Thymus (tissue), 14 donors: ENCODE measurements at places on chromosomes 13 and 19.
A peak's percentile ranks its signal among the peaks of the same experiment; 100 is the strongest.

GRCh38 chr13:59303433-59303832 is 860.3 kb downstream of the DIAPH3 start:
- no peak overlapping the region for H3K27ac ChIP-seq
- H3K36me3 ChIP-seq: no peaks in the 10 kb centered on the region
- no peak overlapping the region for H3K4me3 ChIP-seq
- H3K27me3 ChIP-seq: no peaks in the 10 kb centered on the region
- DNase-seq: no peak

GRCh38 chr19:30371161-30371836 is 885 bp upstream of the ZNF536 start:
- no peak overlapping the region for H3K4me3 ChIP-seq
- no peak overlapping the region for H3K27ac ChIP-seq
- H3K4me1 ChIP-seq: no peaks in the 10 kb centered on the region
- peaks cover 41% of the 10 kb centered on the region for H3K27me3 ChIP-seq

DNA sequence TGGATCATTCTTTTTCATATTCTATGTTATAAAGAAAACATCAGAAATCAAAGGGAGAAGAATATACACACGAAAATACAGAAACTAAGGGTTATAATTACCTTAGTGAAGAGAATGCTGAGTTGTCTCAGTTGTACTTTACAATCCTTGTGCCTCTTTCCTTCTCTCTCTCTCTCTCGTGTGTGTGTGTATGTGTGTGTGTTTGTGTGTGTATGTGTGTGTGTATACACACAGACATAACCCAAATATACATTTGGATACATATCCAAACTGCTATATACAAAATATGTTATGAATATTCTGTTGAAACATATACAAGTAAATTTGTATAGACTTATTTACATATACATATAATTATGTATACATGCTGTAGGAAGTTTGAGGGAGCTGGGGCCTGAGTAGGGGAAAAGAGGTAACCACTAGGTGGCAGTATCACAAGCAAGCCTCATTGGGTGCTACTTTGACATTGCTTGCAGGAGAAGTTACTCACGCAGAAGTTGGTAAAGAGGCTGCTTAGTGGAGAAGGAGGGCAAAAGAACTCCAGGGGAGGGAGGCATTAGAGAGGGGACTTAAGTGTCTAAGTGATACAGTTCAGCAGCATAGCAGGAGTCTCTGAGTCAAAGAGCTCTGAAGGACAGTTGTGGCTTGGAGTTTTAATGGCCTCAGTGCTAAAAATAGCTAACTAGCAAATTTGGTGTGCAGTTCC is 465.1 kb upstream of the PCDH20 start:
- peak; percentile 2 for DNase-seq
- H3K27ac ChIP-seq: no peak overlapping the region
- no peaks in the 10 kb centered on the region for H3K4me1 ChIP-seq
- no peaks in the 10 kb centered on the region for H3K36me3 ChIP-seq
- no peaks in the 10 kb centered on the region for H3K27me3 ChIP-seq

- no peak overlapping the region for H3K4me3 ChIP-seq
- H3K27me3 ChIP-seq: no peaks in the 10 kb centered on the region
- DNase-seq: peak; percentile 58
- H3K4me1 ChIP-seq: peaks cover 24% of the 10 kb centered on the region
- H3K36me3 ChIP-seq: peaks cover 9% of the 10 kb centered on the region
- no peak overlapping the region for H3K27ac ChIP-seq
Observed at GRCh38 chr19:55305491-55305890, 19.6 kb downstream of the TMEM150B start.

- no peaks in the 10 kb centered on the region for H3K27me3 ChIP-seq
- peaks cover 45% of the 10 kb centered on the region for H3K4me1 ChIP-seq
- no peak overlapping the region for H3K4me3 ChIP-seq
- no peaks in the 10 kb centered on the region for H3K36me3 ChIP-seq
Observed at GRCh38 chr13:31042481-31043165, 110.2 kb downstream of the TEX26 start.

- no peak for DNase-seq
- peaks cover 7% of the 10 kb centered on the region for H3K4me1 ChIP-seq
- no peaks in the 10 kb centered on the region for H3K27me3 ChIP-seq
- no peaks in the 10 kb centered on the region for H3K36me3 ChIP-seq
Observed at GRCh38 chr13:44117351-44117750, 237.6 kb downstream of the LACC1 start.

GRCh38 chr19:45496349-45496953 is 396 bp downstream of the RTN2 start:
- H3K4me3 ChIP-seq: peak overlapping the region; percentile 56
- H3K4me1 ChIP-seq: peaks cover 12% of the 10 kb centered on the region
- H3K27me3 ChIP-seq: peaks cover 41% of the 10 kb centered on the region
- H3K36me3 ChIP-seq: no peaks in the 10 kb centered on the region

- no peak for DNase-seq
- H3K27me3 ChIP-seq: no peaks in the 10 kb centered on the region
- no peak overlapping the region for H3K27ac ChIP-seq
- H3K36me3 ChIP-seq: peaks cover 69% of the 10 kb centered on the region
Observed at GRCh38 chr13:113630296-113630695, 27.7 kb downstream of the ATP4B start.

- peaks cover 42% of the 10 kb centered on the region for H3K27me3 ChIP-seq
Observed at GRCh38 chr19:7869453-7869909, 4.7 kb downstream of the PRR36 start.

- no peaks in the 10 kb centered on the region for H3K27me3 ChIP-seq
- H3K4me1 ChIP-seq: peaks cover 18% of the 10 kb centered on the region
- H3K27ac ChIP-seq: no peak overlapping the region
- no peaks in the 10 kb centered on the region for H3K36me3 ChIP-seq
- no peak for DNase-seq
Observed at GRCh38 chr19:35216833-35217648, 11.5 kb downstream of the FAM187B start.

- DNase-seq: no peak
- H3K4me1 ChIP-seq: no peaks in the 10 kb centered on the region
- no peaks in the 10 kb centered on the region for H3K27me3 ChIP-seq
- H3K27ac ChIP-seq: no peak overlapping the region
- no peak overlapping the region for H3K4me3 ChIP-seq
Observed at GRCh38 chr19:50392759-50393158, 8.6 kb downstream of the POLD1 start.

- no peak for DNase-seq
- H3K27me3 ChIP-seq: no peaks in the 10 kb centered on the region
- H3K4me1 ChIP-seq: no peaks in the 10 kb centered on the region
- no peaks in the 10 kb centered on the region for H3K36me3 ChIP-seq
- no peak overlapping the region for H3K4me3 ChIP-seq
Observed at GRCh38 chr19:20276011-20276731, 109.2 kb downstream of the ZNF486 start.

GRCh38 chr13:48853728-48854102 is 122.0 kb upstream of the FNDC3A start:
- no peaks in the 10 kb centered on the region for H3K36me3 ChIP-seq
- H3K4me1 ChIP-seq: no peaks in the 10 kb centered on the region
- no peaks in the 10 kb centered on the region for H3K27me3 ChIP-seq
- no peak overlapping the region for H3K4me3 ChIP-seq
- H3K27ac ChIP-seq: no peak overlapping the region

DNA sequence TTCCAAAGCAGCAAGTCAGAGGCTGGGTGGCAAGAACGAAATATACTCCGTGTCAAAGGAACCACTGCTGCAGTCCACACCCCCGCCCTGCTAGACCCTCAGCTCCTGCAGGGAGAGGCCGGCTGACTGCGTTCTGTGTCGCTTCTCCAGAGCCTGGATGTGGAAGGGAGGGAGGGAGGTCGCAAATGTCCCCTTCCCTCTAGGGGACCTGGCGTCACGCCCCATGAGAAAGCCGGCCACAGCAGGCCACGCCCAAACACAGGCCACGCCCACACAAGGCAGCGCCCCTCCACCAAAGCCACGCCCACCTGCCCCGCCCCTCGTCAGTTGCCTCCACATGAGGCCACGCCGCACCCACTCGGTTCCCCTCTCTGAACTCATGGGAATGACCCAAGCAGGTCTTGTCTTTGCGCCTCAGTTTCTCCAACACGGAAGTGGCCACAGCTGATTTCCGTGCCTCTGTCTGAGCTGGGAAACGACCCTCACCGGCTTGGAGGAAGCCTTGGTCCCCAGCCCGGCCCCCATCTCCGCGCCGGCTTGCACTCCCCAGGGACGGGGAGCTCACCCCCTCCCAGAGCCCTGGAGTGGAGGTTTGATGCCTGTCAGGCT is 38.4 kb upstream of the TCF3 start:
- H3K4me1 ChIP-seq: peaks cover 5% of the 10 kb centered on the region
- H3K36me3 ChIP-seq: no peaks in the 10 kb centered on the region
- peak; percentile 59 for DNase-seq
- no peak overlapping the region for H3K27ac ChIP-seq
- no peak overlapping the region for H3K4me3 ChIP-seq

DNA sequence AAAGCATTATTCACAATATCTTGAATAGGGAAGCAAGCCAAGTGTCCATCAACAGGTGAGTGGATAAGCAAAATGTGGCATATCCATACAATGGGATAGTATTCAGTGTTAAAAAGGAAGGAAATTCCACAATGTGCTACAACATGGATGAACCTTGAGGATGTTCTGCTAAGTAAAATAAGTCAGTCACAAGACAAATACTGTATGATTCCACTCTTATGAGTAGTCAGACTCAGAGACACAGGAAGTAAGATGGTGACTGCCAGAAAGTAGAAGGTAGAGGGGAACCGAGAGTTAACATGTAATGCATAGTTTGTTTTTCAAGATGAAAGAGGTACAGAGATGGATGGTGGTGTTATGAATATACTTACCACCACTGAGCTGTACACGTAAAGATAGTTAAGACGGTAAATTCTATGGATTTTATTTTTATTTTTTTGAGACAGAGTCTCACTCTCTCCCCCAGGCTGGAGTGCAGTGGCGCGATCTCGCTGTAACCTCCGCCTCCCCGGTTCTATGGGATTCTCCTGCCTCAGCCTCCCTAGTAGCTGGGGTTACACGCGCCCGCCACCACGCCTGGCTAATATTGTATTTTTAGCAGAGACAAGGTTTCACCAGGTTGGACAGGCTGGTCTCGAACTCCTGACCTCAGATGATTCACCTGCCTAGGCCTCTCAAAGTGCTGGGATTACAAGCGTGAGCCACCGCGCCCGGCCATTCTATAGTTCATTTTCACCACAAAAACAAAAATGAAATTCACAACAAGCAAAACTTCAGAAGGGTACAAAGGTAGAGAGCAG is 1.0 kb upstream of the CHAMP1 start:
- H3K4me3 ChIP-seq: peak overlapping the region; percentile 61
- no peaks in the 10 kb centered on the region for H3K27me3 ChIP-seq
- DNase-seq: no peak

DNA sequence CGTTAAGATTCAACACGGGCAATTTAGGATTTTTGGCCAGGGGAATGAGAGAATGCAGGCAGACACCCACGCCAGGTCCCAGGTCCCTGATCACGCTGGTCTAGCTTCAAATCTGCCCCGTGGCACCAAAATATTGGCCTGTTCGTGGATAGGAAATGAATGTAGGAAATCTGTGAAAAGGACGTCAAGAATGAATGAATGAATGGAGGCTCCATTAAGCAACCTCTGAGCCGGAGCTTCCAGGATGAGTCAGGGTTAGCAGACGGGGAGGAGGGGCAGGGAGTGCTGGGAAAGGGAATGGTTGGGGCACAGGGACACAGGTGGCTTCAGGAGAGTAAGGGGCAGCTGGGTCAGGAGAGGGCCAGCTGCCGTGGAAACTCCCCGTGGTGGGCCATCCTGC is 4.2 kb downstream of the SULT2B1 start:
- DNase-seq: no peak
- H3K27me3 ChIP-seq: peaks cover 33% of the 10 kb centered on the region
- no peak overlapping the region for H3K4me3 ChIP-seq
- no peaks in the 10 kb centered on the region for H3K4me1 ChIP-seq

- no peaks in the 10 kb centered on the region for H3K36me3 ChIP-seq
- DNase-seq: peak; percentile 32
- H3K27ac ChIP-seq: no peak overlapping the region
- no peaks in the 10 kb centered on the region for H3K4me1 ChIP-seq
- no peaks in the 10 kb centered on the region for H3K27me3 ChIP-seq
- no peak overlapping the region for H3K4me3 ChIP-seq
Observed at GRCh38 chr13:76503766-76504165, 382.4 kb downstream of the KCTD12 start.

DNA sequence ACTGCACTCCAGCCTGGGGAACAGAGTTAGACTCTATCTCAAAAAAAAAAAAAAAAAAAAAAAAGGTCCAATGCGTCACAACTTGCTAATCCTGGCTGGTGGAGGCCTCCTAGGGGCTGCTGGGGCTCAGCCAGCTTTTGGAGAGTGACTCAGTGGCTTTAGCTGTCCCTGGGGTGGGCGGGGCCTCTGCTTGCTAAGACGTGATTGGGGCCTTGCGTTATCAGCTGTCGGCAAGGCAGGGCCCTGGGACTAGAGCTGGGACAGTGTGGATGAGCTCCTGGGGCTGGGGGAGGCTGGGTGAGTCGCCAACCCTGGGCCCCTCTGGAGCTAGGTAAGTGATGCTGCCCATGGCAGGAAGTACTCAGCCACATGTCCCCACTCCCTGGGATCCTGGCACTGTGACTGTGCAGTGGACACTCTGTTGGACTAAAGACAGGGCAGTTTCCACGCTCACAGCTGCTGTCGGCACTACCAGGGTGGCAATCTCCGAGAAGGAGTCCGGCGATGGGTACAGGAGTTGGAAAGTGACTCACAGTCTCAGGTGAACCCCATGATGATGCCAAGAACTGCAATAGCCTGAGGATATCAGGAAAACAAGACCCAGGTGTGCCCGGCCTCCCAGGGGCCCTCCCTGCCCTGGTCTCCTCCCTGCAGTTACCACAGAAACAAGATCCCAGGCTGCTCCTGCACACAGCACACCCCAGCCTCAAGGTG is 32.2 kb downstream of the F2RL3 start:
- H3K4me1 ChIP-seq: no peaks in the 10 kb centered on the region
- H3K36me3 ChIP-seq: no peaks in the 10 kb centered on the region
- no peaks in the 10 kb centered on the region for H3K27me3 ChIP-seq
- H3K4me3 ChIP-seq: no peak overlapping the region
- DNase-seq: no peak

- H3K4me3 ChIP-seq: peak overlapping the region; percentile 64
- peaks cover 19% of the 10 kb centered on the region for H3K36me3 ChIP-seq
- H3K27me3 ChIP-seq: no peaks in the 10 kb centered on the region
- peaks cover 12% of the 10 kb centered on the region for H3K4me1 ChIP-seq
Observed at GRCh38 chr19:40689339-40690049, 957 bp downstream of the NUMBL start.

GRCh38 chr19:58473775-58474174 is 2.4 kb upstream of the ZNF446 start:
- no peaks in the 10 kb centered on the region for H3K27me3 ChIP-seq
- peaks cover 30% of the 10 kb centered on the region for H3K36me3 ChIP-seq
- no peak for DNase-seq
- H3K27ac ChIP-seq: no peak overlapping the region

DNA sequence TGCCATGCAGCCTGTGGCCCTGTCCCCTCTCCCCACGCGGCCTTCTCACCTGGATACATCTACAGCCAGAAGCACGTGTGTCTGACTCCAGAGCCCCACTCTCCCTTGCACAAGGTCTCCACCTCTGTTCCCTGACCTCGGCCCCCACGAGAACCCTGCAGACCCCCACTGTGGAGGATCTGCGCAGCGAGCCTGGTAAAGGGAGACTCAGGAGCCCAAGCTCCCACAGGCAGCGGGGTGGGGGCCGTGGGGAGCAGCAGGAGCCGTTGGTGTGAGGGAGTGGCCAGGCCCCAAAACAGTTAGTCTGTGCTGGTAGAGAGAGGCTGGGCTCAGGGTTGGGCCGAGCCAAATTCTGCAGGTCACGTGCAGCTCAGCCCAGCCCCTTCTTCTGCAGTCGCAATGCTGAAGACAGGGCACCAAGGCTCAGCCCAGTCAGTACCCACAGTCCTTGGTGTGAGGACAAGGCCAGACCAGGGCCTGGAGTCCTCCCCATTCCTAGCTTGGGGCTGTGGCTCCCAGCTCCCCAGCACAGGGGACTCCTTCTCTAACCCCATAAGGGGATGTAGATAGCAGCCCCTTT is 28.7 kb upstream of the SLC7A10 start:
- DNase-seq: no peak
- no peaks in the 10 kb centered on the region for H3K36me3 ChIP-seq
- H3K4me3 ChIP-seq: no peak overlapping the region
- H3K27me3 ChIP-seq: no peaks in the 10 kb centered on the region
- H3K4me1 ChIP-seq: no peaks in the 10 kb centered on the region
